HT1080 (cell line): ENCODE measurements at places on chromosomes 5 and 9. TPM values are rescaled to one million over a fixed set of nuclear protein-coding genes. Genes with fewer than 3 reads are reported as not detected.

CCL21 gene
- not detected in 2 replicates for total RNA-seq

PITX1 gene
- 38.6 and 52.2 TPM in 2 replicates for total RNA-seq

ROPN1L gene
- 0.40 TPM in 1 of 2 replicates, not detected in the other for total RNA-seq

IL33 gene
- not detected in 2 replicates for total RNA-seq

ANKRD18A gene
- not detected in 2 replicates for total RNA-seq

CDX1 gene
- not detected in 2 replicates for total RNA-seq

ACOT12 gene
- 0.03 TPM in 1 of 2 replicates, not detected in the other for total RNA-seq

ANKDD1B gene
- total RNA-seq = 0.03 TPM in 1 of 2 replicates, not detected in the other

ANXA2R gene
- total RNA-seq = 0.23 and 0.59 TPM in 2 replicates

CDH12 gene
- 0.30 and 0.98 TPM in 2 replicates for total RNA-seq

RLN2 gene
- not detected in 2 replicates for total RNA-seq

ZDHHC11 gene
- total RNA-seq = 5.3 and 6.9 TPM in 2 replicates

LURAP1L gene
- total RNA-seq = 10.0 and 13.5 TPM in 2 replicates

PPP1R26 gene
- total RNA-seq = 31.9 and 36.2 TPM in 2 replicates

PCDHA2 gene
- total RNA-seq = not detected in 2 replicates

ANKHD1 gene
- 25.2 and 29.0 TPM in 2 replicates for total RNA-seq

DDX4 gene
- total RNA-seq = 0.24 TPM in 1 of 2 replicates, not detected in the other

MEIKIN gene
- total RNA-seq = not detected in 2 replicates

TICAM2 gene
- 2.4 and 2.7 TPM in 2 replicates for total RNA-seq

SDHA gene
- 124 and 137 TPM in 2 replicates for total RNA-seq

KCNN2 gene
- total RNA-seq = 0.13 TPM in 1 of 2 replicates, not detected in the other

MYOT gene
- not detected in 2 replicates for total RNA-seq

IL4 gene
- total RNA-seq = not detected in 2 replicates

TCF7 gene
- total RNA-seq = not detected in 2 replicates

ECM2 gene
- total RNA-seq = 0.11 and 0.17 TPM in 2 replicates

PCDHGA9 gene
- total RNA-seq = 0.23 and 0.29 TPM in 2 replicates

NPR3 gene
- 0.29 and 0.50 TPM in 2 replicates for total RNA-seq

SLC28A3 gene
- 0.02 and 0.03 TPM in 2 replicates for total RNA-seq

PLAC8L1 gene
- total RNA-seq = not detected in 2 replicates

INSL6 gene
- total RNA-seq = not detected in 2 replicates

DMRT3 gene
- total RNA-seq = not detected in 2 replicates

PDE6A gene
- not detected in 2 replicates for total RNA-seq

ADAMTS12 gene
- total RNA-seq = 0.10 TPM in 2 replicates

PHYHD1 gene
- total RNA-seq = 0.16 TPM in 1 of 2 replicates, not detected in the other

DMRT2 gene
- not detected in 2 replicates for total RNA-seq

SLC34A1 gene
- total RNA-seq = 0.10 and 0.34 TPM in 2 replicates

DNM1 gene
- total RNA-seq = 12.9 and 18.9 TPM in 2 replicates
